NCI-H1417 treated with DMSO at 0.1 percent for 48 hours (cell line): ENCODE measurements at places on chromosomes 6 and 20.

DNA sequence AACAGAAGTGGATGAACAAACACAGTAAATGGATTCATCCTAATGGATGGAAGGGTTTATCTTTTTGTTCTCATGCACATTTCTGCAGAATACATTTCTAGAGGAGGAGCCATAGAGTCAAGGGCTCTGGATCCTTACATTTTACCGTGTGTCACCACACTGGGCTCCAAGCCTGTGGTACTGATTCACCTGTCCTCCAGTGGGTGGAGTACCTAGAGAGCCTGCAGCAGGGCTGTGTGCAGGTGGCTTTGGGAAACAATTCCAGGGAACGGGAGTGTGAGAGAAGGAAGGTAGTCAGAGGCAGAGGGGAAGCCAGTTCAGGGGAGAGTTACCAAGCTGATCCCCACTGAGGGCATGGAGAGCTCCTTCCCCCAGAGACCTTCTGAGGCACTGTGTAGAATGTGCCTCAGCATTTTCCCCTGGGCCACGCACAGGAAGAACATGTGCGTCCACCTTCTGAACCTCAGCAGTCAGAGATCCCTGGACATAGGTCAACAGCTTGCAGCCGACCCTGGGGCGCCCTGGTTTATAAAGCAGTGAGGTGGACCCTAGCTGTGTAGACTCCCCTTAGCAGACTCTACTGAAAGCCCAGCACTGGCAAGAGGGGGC lies 85.3 kb upstream of the SLC22A23 start:
- no peak for DNase-seq

GRCh38 chr6:145783796-145784195 lies 30.8 kb downstream of the FBXO30 start:
- no peak for DNase-seq

- DNase-seq, result no peak
Observed at GRCh38 chr6:39068391-39068790, 19.8 kb downstream of the GLP1R start.

DNA sequence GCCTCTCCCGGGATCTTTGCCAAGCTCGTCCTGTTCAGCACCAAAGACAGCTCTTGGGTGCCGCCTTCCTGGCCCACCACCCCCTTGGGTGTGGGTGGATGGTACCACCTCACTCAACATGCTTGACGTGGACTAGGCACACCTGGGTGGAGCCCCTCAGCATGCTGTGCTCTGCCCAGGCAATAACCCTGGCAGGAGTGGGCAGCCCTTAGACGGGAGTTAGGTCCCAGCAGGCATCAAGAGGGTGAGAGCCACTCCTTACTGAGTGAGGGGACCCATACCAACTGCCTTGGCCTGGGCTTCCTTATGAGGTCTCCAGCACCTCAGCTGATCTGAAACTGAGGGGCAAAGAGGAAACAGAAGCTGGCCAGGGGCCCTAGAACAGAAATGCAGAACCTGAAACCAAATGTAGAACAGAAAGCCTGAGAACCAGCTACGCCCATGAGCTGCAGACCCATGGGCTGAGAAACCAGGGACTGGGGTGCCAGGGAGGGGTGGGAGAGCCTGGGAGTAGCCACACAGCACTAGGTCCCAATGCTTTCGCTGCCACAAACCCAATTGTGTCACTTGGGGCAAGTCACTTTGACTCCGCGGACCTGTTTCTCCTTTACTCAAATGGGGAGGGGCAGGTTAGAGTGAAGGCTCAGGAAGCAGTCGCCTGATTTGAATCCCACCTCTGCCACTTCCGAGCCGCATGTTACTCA lies 2.0 kb downstream of the FGD2 start:
- no peak for DNase-seq

DNA sequence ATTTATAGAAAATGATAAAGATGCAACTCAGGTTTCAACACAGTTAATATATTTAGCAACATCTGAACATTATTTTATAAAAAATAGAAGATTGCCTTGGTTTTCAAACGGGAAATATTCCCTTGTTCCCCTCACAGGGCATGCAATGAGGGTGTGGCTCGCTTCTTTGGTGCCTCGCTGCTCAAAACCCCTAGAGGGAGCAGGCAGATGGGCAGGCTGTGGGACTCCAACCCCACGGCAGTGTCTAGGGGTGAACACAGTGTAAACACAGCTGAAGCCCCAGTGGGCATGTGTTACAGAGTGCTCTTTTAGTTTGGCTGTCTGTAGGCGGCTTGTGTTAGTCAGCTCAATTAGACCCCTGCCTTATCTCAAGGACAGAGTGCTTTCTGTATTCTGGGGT lies 560.8 kb upstream of the IMPG1 start:
- no peak for DNase-seq

- DNase-seq, result no peak
Observed at GRCh38 chr6:20217891-20218290, 5.6 kb upstream of the MBOAT1 start.

DNA sequence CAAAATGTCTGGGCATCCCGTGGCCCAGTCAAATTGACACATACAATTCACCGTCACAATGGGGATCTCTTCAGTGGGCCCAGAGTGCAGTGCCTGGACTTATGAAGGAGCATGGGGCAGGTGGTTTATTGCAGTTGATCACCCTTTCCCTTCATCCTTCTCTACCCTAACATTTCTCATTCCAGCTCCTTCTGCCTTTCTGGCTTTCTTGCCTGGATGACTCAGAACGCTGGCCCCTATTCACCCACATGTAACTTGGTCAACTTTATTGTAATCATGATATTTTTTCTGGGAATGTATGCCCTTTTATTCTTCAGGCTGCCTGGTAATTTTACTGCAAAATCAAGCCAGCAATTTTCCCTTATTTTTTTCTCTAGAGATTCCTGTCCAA lies 179.9 kb upstream of the DTNBP1 start:
- no peak for DNase-seq

GRCh38 chr6:52103623-52104022 lies 16.2 kb upstream of the PKHD1 start:
- DNase-seq, result no peak

DNA sequence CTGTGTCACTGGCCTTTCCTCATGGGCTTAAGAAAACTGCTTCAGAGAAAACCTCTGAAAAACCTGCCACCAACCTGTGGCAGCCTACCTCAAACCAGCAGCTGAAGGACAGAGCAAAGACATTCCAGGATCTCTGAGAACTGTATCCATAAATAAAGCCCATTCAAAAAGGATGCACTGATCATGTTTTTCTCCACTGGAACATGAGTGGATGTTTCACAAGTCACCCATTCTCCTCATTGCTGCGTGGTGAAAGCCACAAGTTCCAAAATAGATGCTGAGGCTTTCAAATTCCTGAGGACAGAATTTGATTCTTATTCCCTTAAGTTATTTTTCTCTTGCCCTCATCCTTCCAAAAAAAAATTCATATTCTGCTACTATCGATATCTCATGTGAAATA lies 280.6 kb downstream of the KHDC1L start:
- no peak for DNase-seq

DNA sequence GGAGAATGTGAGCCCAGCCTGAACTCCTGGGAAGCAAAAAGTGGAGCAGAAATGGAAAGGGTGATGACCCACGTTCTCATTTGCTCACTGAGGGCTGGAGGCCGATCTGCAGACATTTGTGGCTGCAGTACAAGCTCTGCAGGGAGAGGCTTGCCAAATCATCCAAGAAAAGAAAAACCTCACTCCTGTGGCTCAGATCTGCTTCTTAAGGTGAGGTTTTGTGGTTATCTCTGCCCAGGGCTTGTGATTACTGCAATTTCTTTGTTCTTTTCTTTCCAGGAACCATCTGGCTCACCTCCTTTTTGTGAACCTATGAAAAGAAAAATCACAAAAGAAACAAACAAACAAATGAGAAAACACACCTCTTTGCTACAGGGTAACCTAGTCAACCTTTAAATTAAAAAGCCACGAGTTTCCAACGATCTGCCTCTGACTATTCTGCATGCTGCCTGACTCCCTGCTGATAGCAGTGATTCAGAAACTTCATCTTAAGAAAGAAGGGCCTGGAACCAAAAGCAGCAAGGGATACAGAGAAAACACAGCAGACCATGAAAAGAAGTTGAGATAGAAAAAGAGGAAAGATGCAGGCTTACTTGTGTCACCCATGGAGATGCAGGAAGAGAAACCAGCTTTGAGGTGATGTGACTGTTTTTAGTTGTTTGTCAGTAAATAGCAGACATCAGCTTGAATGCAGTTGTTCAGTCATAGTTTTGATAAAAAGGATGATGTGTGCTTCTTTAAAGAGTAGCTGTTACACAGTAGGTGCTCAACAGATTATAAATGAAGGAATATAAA lies 165.1 kb downstream of the LMBRD1 start:
- DNase-seq, result no peak

DNA sequence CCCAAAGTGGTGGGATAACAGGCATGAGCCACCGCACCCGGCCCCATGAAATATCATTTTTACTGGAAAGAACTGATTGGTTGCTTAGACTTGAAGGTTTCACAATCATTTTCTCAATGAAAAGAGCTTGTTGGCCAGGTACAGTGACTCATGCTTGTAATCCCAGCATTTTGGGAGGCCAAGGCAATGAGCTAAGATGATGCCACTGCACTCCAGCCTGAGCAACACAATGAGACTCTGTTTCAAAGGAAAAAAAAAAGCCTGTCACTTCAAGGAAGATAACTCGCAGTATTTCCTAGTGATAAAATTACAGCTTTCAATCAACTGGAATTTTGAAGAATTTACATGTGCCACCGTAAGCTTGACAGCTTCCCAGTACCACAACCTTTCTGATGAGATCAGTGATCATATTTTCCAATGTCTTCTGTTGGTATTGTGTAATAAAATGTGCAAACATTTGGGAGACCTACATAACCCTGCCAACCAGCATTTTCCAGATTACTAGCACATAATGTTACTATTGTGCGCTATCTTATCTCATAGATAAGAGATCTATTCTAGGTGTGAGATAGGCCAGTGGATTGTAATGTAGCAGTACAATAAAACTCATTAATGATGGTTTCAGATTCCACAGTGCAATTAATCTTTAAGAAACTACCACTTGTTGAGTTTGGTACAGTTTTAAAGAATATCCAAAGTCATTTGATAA lies 7.2 kb downstream of the PNLDC1 start:
- no peak for DNase-seq

DNA sequence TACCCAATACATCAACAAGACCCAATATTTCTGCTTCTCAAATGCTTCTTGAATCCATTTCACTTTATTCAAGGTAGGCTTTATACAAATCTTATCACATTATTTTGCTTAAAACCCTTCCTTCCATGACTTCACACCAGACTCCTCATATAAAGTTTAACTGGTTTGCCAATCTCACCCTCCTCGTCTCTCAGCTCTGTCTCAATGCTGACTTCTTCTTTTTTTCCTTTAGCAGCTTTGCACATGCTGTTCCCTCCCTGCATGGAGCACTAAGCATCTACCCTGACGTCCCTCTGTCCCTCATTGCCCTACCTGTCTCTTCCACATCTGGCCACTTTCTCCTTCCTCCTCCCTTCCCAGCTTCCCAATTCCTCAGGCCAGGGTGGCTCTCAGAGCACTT lies 31.4 kb downstream of the KCNK17 start:
- no peak for DNase-seq

DNA sequence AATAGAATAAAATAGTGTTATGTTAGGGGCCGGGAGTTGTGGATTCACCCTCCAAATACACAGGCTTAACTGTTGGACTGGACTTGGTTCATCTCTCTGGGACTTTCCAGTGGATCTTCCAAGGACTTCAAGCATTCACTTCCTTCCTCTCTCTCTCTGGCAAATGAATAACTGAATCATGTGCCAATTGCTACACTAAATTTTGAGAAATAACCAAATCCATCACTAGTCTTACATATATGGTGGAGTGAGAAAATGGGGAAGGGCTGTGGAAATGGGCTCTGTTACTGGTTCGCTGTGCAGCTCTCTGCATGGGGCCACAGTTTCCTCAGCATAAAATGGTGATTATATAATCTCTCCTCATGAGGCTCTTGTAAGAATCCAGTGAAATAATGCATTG lies 6.8 kb upstream of the KIAA1755 start:
- no peak for DNase-seq

DNA sequence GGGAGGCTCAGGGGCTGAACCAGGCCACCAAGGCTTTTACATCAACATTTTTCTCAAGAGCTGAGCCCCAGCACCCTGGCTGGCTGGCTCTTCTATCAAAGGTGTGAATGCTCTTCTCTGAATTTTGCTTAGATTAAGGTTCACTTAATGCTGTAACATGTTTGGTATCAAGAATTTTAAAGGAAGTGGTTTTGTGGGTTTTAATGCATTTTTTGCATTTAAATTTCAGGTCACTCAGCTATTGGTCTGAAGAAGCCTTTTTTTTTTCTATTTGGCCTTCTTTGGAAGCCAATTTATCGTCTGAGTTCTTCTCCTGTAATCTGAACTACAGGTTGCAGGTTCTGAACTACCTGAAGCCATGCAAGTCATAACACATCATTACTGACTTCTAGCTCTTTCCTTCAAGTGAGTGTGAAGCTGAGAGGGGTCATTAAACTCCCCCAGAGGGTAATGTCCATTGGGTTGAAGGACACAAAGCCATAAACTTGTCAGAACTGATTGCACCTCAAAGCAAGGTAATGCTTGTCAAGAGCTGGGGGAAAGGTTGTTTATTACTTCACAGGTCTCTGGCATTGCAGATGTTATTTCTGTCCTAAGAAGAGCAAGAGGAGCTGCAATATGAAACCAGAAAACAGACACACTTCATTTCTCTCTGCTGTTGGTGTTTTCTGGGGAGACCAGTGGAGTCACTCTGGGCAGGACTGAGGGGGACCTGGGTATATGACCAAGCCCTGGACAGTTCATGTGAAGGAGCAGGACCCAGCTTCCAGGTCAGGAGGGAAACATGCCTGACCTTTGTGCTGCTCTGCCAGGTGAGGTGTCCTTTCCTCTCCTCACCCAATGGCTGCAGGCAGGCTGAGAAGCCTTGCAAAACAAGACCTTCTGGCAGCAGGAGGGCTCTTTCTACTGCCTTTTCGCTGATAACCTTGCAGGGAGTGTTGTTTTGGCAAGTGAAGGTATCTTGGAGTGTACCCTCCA lies 26.1 kb upstream of the NEDD9 start:
- no peak for DNase-seq

- no peak for DNase-seq
Observed at GRCh38 chr6:150756173-150756572, 109.3 kb upstream of the MTHFD1L start.

- no peak for DNase-seq
Observed at GRCh38 chr20:53786445-53787267, 193.0 kb upstream of the ZNF217 start.

- no peak for DNase-seq
Observed at GRCh38 chr6:113291751-113292445, 565.2 kb upstream of the MARCKS start.

DNA sequence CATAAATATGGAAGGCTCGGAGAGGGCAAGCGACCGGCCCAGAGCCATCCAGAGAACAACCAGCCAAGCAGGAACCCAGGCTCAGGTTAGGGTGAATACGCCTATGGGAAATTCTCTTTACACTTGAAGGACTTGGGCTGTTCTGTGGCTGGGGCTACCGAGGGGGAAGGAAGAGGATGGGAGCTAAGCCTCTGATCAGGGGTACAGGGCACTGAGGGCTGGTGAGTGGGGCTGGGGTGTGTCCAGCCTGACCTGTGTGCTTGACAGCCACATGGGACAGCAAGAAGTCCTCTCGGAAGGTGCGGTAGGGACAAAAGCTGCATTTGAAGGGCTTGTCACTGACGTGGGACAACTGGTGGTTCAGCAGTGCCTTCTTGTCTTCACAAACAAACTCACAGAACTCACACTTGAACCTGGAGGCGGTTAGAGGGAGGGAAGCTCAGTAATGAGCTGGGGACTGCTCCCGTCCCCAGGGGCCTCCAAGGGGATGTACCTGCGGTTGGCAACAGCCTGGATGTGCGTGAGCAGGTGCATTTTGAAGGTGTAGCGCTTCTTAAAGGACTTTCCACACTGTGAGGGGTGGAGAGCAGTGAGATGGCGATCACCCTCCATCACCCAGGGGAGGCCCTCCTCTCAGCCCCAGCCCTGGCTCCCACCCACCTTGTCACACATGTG lies 11.9 kb downstream of the ZNF335 start:
- no peak for DNase-seq
